ENCODE measurements at places on chromosomes 7 and 10. TPM values are rescaled to one million over a fixed set of nuclear protein-coding genes. Genes with fewer than 3 reads are reported as not detected.

DNA sequence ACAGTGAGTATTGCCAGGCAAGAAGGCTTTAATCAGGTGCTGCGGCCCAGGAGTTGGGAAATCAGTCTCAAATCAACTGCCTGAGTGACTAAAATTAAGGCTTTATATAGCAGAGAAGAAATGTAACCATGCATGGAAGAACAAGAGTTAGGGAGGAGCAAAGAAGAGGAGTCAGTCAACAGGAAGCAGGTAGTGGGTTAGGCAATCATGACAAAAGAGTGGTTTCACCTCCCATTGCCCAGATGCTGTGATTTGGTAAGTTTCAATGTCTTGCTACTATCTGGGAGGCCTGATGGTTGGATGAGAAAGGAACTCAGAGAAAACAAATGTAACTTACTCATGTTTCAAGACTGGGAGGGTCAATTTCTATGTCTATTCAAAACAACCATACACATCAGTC is 998.3 kb downstream of the GATA3 start:
- DNase-seq, result no peak

GRCh38 chr10:108410236-108410635 is 1245.7 kb upstream of the SORCS1 start:
- DNase-seq, result no peak

- no peak for DNase-seq
These were observed 15.1 kb downstream of the CRHR2 start for GRCh38 chr7:30667172-30667571.

- no peak for DNase-seq
These were observed 588.0 kb downstream of the CALN1 start for GRCh38 chr7:71824006-71824760.

DNA sequence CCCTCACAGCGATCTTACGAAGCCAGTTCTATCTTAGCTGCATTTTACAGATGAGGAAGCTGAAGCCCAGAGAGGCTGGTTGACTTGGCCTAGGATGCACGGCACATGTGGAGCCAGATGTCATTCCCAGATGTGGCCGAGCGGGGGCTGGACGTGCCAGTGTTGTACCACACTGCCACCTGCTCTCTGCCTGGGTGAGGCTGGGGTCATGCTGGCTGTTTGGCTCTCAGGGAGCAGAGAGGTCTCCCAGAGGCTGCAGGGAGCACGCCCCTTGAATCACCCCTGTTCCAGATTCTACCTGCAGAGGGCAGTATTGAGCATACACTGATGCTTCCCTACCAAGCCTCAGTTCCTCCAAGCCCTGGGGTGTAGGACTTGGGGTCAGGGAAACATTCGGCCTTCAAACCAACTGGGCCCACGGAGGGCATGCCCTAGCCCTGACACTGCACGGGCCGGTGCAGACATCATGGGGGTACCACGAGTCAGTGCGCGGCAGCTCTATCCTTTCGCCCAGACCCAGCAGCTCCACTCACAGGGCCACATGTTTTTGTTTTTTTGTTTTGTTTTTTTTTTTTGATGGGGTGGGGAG is 3.8 kb upstream of the GTF2IRD1 start:
- peak; percentile 55 for DNase-seq

GPRIN2 gene
- 4.0 TPM for polyA plus RNA-seq

DNA sequence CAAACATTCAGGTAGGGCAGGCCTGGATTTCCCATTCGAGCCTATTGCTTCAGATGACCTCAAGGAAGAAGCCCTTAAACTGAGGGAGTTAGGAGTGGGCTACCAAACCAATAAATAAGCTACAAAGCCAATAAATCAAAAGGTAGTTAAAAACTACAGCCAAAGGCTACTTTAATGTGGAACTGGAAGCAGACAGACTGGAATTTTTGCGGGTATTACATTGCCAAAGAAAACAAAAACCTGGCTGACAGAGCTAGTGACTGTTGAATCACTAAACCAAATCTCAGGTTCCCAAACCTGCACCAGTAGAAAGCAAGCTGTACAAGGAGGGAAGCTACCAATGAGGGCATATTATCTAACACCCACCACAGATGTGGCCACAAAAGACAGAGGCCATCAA is 315.6 kb downstream of the GRM8 start:
- no peak for DNase-seq

GRCh38 chr10:43821103-43821502 is 172.4 kb upstream of the ZNF32 start:
- DNase-seq, result no peak

DNA sequence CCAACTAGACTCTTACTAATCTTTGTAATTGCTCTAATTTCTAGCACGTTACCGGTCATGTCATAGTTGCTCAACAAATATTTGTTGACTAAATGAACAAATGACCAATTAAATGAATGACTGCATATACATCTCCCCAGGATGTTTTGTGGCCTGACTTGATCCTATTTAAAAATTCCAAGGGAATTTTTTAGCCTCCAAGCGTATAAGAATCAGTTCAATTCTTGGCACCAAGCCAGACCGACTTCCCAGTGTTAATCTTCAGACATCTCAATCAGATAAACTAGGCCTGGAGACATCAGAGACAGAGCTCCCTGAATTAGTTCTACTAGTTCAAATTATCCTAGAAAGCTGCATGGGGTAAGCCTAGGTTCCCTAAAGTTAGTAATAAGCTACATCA is 96.0 kb downstream of the GSAP start:
- DNase-seq, result no peak

MNX1 gene
- polyA plus RNA-seq, result 0.38 TPM

DNA sequence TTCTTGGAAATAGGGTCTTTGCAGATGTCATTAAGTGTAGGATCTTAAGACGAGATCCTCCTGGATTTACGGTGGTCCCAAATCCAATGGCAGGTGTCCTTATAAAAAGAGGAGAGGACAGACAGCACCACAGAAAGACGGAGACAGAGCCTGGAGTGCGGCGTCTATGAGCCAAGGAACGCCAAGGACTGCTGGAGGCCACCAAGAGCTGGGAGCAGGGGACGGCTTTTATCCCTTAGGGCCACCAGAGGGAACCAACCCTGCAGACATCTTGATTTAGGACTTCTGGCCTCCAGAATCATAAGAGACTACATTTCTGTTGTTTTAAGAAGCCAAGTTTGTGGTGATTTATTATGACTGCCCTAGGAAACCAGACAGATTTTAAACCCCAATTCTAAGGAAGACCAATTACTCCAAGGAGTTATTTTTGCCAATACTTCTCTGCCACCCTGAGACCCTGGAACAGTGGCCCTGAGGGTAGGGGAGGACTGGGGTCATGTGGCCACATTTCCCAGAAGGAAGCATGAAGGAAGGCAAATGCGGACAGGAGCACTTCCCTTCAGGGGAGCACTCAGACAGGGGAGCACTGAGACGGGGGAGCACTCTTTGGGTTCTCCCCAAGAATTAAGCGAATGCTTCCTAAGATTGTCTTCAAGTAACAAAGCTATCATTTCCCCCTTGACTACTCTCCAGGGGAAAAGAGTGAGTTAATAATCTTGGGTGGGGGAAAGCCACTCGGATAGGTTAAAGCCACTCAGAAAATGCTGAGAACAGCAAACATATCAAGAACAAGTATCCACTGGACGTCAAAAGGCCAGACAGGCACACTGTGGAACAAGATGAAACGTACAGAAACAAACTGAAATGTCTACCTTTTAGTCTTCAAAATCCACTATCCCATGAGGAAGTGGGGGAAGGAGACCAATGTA is 67.5 kb downstream of the CHST15 start:
- no peak for DNase-seq

DNA sequence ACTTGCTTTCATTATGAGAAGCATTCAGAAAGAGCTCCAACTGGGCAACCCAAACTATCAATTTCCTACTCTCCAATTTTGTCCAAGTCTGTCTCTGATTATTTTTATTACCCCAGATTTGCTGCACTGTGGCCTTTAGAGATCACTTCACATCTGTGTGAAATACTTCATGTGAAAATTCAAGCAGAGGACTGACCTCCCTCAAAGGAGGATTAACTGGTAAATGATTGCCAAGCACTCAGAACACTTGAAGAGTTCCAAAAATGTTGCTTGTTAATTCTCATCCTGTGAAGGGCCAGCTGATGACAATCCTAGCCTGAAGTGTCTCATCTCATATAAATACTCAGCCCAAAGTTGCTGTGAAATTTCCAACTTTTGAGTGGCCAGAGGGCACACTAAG is 182.8 kb upstream of the DGKB start:
- no peak for DNase-seq

GRCh38 chr10:60778971-60779796 is 906 bp downstream of the CDK1 start:
- DNase-seq, result peak; percentile 46

OR2A42 gene
- 0.03 TPM for polyA plus RNA-seq

DNA sequence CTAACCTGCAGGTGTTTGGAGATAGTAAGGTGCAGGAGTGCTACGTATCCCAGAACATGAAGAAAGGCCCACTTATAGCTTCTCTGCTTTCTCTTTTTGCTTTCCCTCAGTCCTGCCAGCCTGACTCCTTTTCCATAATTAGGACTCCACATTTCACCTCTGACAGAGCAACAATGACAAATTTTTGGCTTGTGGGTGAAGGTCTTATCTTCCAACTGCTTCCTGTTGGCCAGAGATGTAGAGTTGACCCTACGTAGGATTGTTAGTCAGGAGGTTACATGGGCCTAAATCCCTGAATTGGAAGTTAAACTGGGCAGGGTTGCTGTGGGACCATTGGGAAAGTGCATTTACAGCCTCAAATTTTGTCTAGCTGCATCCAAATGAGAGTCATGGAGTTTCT is 21.3 kb downstream of the RP9 start:
- no peak for DNase-seq

DNA sequence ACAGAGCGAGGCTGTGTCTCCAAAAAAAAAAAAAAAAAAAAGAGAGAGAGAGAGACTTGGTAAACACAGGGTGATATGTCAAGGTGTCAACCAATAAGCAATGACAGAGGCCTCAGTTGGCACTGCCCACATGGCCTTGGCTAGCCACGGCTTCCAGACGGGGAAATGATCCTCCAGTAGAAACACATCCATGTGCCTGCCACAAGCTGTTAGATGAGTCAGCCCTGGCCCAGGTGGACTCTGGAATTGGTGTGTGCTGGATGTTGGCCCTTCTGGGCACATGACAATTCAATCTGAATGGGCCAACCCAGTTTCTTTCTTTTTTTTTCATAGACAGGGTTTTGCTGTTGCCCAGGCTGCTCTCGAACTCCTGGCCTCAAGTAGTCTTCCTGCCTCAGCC is 13.7 kb downstream of the RFC2 start:
- DNase-seq, result no peak

- no peak for DNase-seq
These were observed 17.0 kb downstream of the ITGB8 start for GRCh38 chr7:20347680-20348079.

- DNase-seq, result no peak
These were observed 81.4 kb downstream of the VWA2 start for GRCh38 chr10:114320249-114321116.

ZNF398 gene
- 2.6 TPM for polyA plus RNA-seq

DNA sequence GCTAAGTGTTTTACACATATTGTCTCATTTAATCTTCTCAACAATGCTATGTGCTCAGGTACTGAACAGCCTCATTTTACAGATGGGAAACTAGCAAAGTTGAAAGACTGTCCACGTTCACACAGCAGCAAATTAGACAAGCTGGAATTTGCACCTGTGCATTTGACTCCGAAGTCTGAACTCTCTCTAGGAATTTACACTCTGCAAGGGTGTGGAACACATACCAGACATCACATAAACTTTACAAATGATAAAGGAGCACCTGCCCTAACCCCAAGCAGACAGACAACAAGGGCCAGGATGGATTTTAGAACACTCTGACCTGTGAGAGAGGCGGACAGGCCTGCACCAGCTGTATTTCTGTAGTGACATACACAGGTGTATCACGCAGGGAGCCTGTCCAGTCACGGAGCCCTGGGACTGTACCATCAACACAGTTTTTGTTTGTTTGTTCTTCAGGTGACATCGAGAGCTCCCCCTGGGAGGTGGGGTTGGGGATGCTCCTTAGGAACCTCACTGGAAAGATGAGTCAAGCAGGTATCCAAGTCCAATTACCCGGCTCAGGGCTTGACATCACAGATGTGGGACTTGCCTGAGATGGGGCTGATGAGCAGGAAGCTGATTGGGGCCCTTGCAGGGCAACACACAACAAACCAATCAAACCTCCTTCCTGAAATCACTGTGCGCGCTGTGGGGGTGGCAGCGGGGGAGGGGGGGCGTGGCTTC is 31.0 kb downstream of the MKI67 start:
- DNase-seq, result no peak

DNA sequence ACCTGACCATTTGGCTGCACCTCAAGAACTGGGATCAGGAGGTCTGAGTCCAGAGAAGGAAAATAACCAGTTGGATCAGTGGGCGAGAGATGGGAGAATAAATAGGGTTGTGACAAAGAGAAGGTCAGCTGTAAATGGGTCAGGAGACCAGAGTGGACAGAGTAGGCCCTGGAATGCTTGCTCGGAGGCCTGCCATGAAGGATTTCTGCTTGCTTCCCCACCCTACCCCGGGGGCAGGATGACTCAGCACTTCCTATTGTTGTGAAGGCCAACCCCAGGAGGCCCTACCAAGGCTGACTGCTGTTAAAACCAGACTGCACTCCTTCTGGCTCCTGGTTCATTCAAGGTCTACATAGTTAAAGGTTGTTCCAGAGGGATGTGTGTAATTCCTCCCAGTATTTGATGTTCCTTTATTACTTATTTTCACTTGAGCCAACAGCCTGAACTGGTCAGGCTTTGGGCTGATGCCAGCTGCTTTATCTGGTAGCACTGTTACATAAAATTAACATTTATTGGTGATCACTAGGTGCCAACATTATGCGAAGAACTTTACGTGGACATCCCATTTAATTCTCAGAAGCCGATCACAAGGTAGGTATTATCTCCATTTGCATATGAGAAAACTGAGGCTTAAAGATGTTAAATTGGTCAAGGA is 27.3 kb upstream of the IFRD1 start:
- DNase-seq, result peak; percentile 90

- DNase-seq, result no peak
These were observed 161.5 kb downstream of the WDR37 start for GRCh38 chr10:1217661-1218060.

DNA sequence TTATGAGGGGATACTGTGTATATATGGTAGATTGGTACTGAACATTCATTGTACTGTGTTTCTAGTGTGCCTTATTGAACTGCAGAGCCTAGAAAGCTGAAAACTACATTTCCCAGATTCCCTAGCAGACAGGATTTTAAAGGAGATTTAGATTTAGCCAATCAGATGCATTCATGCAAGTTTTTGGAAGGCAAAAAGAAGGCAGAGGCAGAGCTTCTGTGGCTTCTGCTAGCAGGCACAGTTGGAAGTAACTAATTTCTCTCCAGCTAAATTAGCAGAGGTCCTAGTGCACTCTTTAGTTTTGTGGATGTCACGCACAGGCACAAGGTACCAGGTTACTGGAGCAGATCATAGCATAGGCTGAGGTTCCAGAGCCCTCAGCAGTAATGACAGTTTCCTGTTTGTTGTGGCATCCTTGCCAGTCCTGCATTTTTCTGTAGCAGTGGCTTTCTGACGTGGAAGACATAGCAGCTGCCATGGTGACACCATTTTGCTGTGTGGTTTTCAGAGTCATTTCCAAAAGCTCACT is 83.7 kb upstream of the CCDC71L start:
- DNase-seq, result no peak

GRCh38 chr7:102455596-102455995 is 9.1 kb downstream of the ALKBH4 start:
- no peak for DNase-seq

Measured in aorta (tissue), 5 donors.